ENCODE measurements at places on chromosomes 7 and 10. TPM values are rescaled to one million over a fixed set of nuclear protein-coding genes. Genes with fewer than 3 reads are reported as not detected.
A peak's percentile ranks its signal among the peaks of the same experiment; 100 is the strongest.

The HOXA11 gene
- not detected for total RNA-seq

The STK31 gene
- 1.1 TPM for total RNA-seq

The ATP6V0E2 gene
- total RNA-seq, result 81.7 TPM

DNA sequence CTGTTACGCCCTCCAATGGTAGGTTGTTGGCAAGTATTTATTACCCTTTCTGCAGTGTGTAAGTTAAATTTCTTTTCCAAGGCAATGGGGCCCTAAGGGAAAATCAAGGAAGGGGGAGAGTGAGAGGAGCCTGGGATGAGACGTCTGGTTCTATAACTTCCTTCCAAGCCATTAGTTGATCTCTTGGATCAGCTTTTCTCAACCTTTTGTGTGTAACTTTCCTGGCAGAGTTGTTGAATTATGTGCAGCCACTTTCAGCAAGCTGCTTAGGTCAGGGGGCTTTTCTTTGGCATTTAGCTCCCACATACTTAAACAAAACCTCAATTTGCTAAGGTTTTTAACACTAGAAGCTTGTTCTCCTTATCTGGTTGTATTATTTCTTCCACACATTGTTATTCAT, 127.1 kb downstream of the NXPH1 start:
- H3K36me3 ChIP-seq, result no peaks in the 10 kb centered on the region
- H3K27ac ChIP-seq, result no peak overlapping the region
- peaks cover 2% of the 10 kb centered on the region for H3K4me1 ChIP-seq
- H3K27me3 ChIP-seq, result no peaks in the 10 kb centered on the region

The COBL gene
- not detected for total RNA-seq

- H3K27me3 ChIP-seq, result peaks cover 8% of the 10 kb centered on the region
- H3K4me1 ChIP-seq, result peaks cover 24% of the 10 kb centered on the region
- H3K4me3 ChIP-seq, result peak overlapping the region; percentile 84
Observed at GRCh38 chr7:100887516-100888290, 1.8 kb downstream of the UFSP1 start.

The LIPJ gene
- 0.18 TPM for total RNA-seq

DNA sequence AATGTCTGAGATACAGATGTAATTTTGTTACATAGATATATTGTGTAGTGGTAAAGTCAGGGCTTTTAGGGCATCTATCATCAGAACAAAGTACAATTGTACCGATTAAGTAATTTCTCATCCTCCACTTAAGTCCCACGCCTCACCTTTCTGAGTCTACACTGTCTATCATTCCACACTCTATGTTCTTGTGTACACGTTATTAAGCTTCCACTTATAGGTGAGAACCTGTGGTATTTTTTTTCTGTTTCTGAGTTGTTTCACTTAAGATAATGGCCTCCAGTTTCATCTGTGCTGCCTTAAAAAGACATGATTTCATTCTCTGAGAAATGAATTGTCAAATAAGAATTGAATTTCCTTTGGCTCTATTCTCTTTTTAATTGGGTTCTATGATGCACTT, 15.5 kb upstream of the OSBPL3 start:
- no peak overlapping the region for H3K4me3 ChIP-seq
- no peak overlapping the region for H3K27ac ChIP-seq
- H3K36me3 ChIP-seq, result peaks cover 7% of the 10 kb centered on the region
- DNase-seq, result no peak
- no peaks in the 10 kb centered on the region for H3K4me1 ChIP-seq

- no peaks in the 10 kb centered on the region for H3K27me3 ChIP-seq
- no peak for DNase-seq
- peaks cover 32% of the 10 kb centered on the region for H3K4me1 ChIP-seq
- peaks cover 27% of the 10 kb centered on the region for H3K36me3 ChIP-seq
- H3K4me3 ChIP-seq, result no peak overlapping the region
Observed at GRCh38 chr10:7311218-7311849, 99.5 kb downstream of the SFMBT2 start.

The SYNPO2L gene
- total RNA-seq, result not detected

- H3K27ac ChIP-seq, result no peak overlapping the region
- peaks cover 8% of the 10 kb centered on the region for H3K4me1 ChIP-seq
- DNase-seq, result no peak
- H3K27me3 ChIP-seq, result no peaks in the 10 kb centered on the region
Observed at GRCh38 chr10:68043030-68043429, 32.1 kb downstream of the HERC4 start.

GRCh38 chr10:42979181-42979580, 97.7 kb upstream of the RET start:
- H3K36me3 ChIP-seq, result no peaks in the 10 kb centered on the region
- H3K4me3 ChIP-seq, result no peak overlapping the region
- no peak for DNase-seq
- no peaks in the 10 kb centered on the region for H3K4me1 ChIP-seq
- no peaks in the 10 kb centered on the region for H3K27me3 ChIP-seq

The TMEM236 gene
- 0.18 TPM for total RNA-seq

DNA sequence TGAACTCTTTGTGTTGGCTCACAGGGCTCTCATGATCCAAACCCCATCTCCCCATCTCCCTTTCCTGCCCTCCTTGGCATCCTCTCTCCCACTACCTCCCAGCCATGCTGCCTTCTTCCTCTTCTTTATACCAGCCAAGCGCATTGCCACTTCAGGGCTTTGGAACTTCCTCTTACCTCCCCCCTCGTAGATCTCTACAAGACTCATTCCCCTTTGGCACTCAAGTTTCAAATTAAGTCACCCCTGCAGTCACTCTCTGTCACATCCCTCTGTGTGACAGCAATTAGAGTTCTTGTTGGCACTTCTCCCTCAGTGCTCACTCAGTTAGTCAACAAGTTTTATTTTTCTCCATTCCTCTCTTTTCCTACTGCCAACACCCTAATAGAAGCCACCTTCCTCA, 20.8 kb upstream of the NRP1 start:
- no peaks in the 10 kb centered on the region for H3K36me3 ChIP-seq
- no peak overlapping the region for H3K27ac ChIP-seq
- DNase-seq, result no peak
- no peak overlapping the region for H3K4me3 ChIP-seq
- H3K27me3 ChIP-seq, result no peaks in the 10 kb centered on the region

The CCL24 gene
- total RNA-seq, result not detected

GRCh38 chr10:3803295-3803926, 18.4 kb upstream of the KLF6 start:
- no peaks in the 10 kb centered on the region for H3K36me3 ChIP-seq
- H3K27ac ChIP-seq, result peak overlapping the region; percentile 97
- no peak overlapping the region for H3K4me3 ChIP-seq
- H3K27me3 ChIP-seq, result no peaks in the 10 kb centered on the region
- peaks cover 60% of the 10 kb centered on the region for H3K4me1 ChIP-seq

The AOAH gene
- 30.2 TPM for total RNA-seq

The HOXA10 gene
- not detected for total RNA-seq

GRCh38 chr7:36881233-36881874, 157.1 kb upstream of the AOAH start:
- H3K36me3 ChIP-seq, result peaks cover 63% of the 10 kb centered on the region
- H3K27ac ChIP-seq, result no peak overlapping the region
- no peaks in the 10 kb centered on the region for H3K4me1 ChIP-seq
- no peak overlapping the region for H3K4me3 ChIP-seq
- no peak for DNase-seq

DNA sequence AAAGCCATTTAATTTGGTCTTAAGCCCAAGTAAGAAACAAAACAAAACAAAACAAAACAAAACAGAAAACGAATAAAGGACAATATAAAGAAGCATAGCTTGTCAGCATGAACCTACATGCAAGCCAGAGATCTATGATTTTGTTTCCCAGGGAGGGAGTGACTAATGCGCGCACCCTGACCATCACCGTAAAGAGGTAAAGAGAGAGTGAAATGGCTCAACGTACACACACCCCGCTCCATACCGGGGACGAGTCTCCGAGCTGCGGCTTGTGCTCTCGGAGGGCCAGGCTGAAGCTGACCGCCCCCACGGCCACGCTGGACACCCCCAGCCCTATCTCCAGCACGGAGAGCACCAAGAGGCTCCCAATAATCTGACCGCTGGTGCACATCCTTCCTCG, 1.1 kb downstream of the TMEM196 start:
- H3K27ac ChIP-seq, result no peak overlapping the region
- peaks cover 11% of the 10 kb centered on the region for H3K4me1 ChIP-seq
- peaks cover 23% of the 10 kb centered on the region for H3K27me3 ChIP-seq
- DNase-seq, result no peak
- no peaks in the 10 kb centered on the region for H3K36me3 ChIP-seq

The FOXP2 gene
- not detected for total RNA-seq

DNA sequence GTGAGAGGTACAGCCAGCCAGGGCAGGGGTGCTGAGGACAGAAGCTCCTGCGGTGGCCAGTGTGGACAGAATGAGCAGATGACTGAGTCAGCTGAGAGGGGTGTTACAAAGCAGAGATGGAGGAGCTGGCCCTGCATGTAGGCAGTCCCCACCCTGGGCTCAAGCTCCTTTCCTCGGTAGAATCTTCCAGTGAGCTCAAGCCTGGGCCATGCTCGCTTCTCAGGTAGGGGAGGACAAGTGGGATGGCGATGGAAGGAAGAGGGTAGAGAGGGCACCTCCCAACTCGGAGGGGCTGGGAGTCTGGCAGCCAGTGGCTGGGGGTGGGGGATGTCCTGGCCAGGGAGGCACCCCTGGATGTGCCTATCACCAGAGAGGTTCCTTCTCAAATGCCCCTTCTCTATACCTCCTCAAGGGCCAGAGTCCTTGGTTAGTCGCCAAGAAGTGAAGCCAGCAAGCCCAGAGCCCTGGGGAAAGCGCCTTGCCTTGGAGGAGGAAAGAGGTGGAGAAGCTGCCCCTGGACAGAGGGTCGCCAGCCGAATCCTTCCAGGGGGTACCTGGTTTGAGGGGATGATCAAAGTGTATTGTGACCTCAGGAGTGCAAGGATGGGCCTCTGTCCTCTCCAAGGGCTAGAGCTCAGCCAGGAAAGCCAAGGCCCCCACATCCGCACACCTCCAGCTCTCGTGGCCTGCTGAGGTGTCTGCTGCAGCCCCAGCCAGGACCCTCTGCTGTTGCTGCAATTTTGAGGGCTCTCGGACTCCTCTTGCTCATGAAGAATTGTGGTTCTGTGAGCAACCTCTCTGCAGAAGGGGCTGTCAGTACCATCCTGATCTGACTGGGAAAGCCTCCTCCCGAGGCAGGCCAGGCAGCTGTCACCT, 88.6 kb upstream of the MACROH2A2 start:
- H3K4me3 ChIP-seq, result no peak overlapping the region
- H3K4me1 ChIP-seq, result no peaks in the 10 kb centered on the region
- peaks cover 22% of the 10 kb centered on the region for H3K27me3 ChIP-seq
- no peak overlapping the region for H3K27ac ChIP-seq
- H3K36me3 ChIP-seq, result no peaks in the 10 kb centered on the region

GRCh38 chr7:143188994-143189393, 5.8 kb downstream of the TAS2R39 start:
- no peak overlapping the region for H3K4me3 ChIP-seq
- H3K27ac ChIP-seq, result no peak overlapping the region
- H3K36me3 ChIP-seq, result no peaks in the 10 kb centered on the region

The FOXI2 gene
- not detected for total RNA-seq

GRCh38 chr10:43683451-43684291, 35.0 kb upstream of the ZNF32 start:
- no peaks in the 10 kb centered on the region for H3K36me3 ChIP-seq
- H3K27me3 ChIP-seq, result peaks cover 18% of the 10 kb centered on the region
- no peaks in the 10 kb centered on the region for H3K4me1 ChIP-seq

The CALCR gene
- not detected for total RNA-seq

The CLIP2 gene
- total RNA-seq, result 5.2 TPM

GRCh38 chr10:132142396-132143161, 44.2 kb upstream of the DPYSL4 start:
- H3K27me3 ChIP-seq, result no peaks in the 10 kb centered on the region
- no peak overlapping the region for H3K27ac ChIP-seq
- DNase-seq, result peak; percentile 45
- no peak overlapping the region for H3K4me3 ChIP-seq

GRCh38 chr10:43342279-43343125, 28.9 kb upstream of the FXYD4 start:
- H3K4me1 ChIP-seq, result peaks cover 7% of the 10 kb centered on the region
- peaks cover 2% of the 10 kb centered on the region for H3K36me3 ChIP-seq
- no peak overlapping the region for H3K4me3 ChIP-seq
- DNase-seq, result no peak
- H3K27ac ChIP-seq, result no peak overlapping the region
- H3K27me3 ChIP-seq, result peaks cover 9% of the 10 kb centered on the region

DNA sequence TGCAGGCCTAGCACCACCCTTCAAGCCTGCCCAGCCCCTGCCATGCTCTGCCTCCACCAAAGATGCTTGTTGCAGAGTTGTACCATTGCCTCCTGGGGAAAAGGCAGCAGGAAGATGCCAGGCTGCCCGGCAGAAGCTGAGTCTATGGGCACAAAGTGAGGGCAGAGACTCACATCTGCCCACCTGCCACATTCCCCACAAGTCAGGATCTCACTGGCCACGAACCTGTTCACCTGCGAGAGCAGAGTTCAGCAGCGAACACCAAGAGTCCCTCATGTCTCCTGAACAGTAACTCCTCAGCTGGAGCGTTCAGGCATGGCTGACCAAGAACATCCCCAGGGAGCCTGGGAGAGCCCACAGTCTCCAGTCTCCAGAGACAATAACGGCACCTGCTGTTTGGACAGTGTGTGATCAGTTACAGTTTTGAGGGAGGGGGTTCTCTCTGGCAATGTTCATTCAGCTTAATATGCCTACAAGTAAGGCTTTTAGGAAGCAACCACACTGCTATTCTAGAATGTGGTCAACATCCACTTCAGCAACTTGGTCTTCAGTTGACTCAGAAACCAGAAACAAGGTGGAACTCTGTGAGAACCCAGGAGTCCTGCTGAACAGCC, 78.5 kb downstream of the GRID1 start:
- no peak overlapping the region for H3K4me3 ChIP-seq
- H3K4me1 ChIP-seq, result peaks cover 2% of the 10 kb centered on the region
- no peaks in the 10 kb centered on the region for H3K36me3 ChIP-seq
- no peak for DNase-seq

DNA sequence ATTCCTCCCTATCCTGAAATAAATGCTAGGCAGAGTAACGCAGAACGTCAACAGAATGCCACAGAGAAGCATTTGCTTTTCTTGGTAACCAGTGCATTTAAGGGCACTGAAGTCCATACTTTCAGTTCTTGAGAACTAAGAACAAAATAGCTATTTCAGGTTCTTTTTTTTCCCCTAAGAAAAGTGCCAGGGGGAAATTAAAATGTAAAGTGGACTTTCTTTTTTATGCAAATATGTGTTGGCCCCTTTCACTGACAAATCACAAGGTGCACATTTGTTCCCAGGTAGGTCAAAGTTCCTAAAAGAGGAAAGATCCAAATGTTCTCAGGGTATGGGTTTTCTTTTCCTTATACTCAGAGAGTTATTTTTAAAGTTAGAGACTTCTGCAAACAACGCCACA, 151.5 kb downstream of the HPSE2 start:
- no peak overlapping the region for H3K4me3 ChIP-seq
- H3K27me3 ChIP-seq, result no peaks in the 10 kb centered on the region
- H3K36me3 ChIP-seq, result no peaks in the 10 kb centered on the region
- H3K27ac ChIP-seq, result no peak overlapping the region
- DNase-seq, result no peak

The RARRES2 gene
- not detected for total RNA-seq

DNA sequence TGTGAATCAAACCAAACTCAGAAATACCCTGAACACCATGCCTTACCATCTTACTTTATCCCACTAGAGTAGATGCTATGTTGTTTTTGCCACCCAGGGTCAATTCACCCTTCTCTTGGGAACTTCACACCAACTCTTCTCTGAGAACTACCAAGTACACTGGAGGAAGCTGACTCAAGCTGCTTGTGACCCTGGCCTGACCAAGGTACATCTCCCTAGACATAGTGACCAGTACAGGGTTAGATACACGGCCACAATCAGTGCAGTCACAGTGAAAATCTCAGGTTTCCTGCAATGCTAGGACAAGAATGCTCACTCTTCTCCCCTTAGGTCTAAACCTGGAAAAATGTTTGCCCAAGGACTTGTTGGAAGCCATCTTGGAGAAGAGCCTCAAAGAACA, 31.8 kb downstream of the EZH2 start:
- H3K27me3 ChIP-seq, result no peaks in the 10 kb centered on the region
- peaks cover 11% of the 10 kb centered on the region for H3K4me1 ChIP-seq
- H3K27ac ChIP-seq, result no peak overlapping the region
- H3K36me3 ChIP-seq, result no peaks in the 10 kb centered on the region
- H3K4me3 ChIP-seq, result no peak overlapping the region
